ENCODE measurements at places on chromosomes 12 and 14. TPM values are rescaled to one million over a fixed set of nuclear protein-coding genes. Genes with fewer than 3 reads are reported as not detected.

The RAD9B gene
- not detected for total RNA-seq

The STK38L gene
- total RNA-seq: 12.4 TPM

The MGP gene
- 5,324 TPM for total RNA-seq

The PAH gene
- not detected for total RNA-seq

The TSPAN8 gene
- 0.59 TPM for total RNA-seq

The CLEC2D gene
- 1.1 TPM for total RNA-seq

The FAM90A1 gene
- 0.25 TPM for total RNA-seq

The AICDA gene
- total RNA-seq: not detected

The SERPINA1 gene
- total RNA-seq: not detected

The POP5 gene
- total RNA-seq: 16.7 TPM

The KITLG gene
- 11.4 TPM for total RNA-seq

The NID2 gene
- 852 TPM for total RNA-seq

The PRB2 gene
- total RNA-seq: not detected

The ADAMTS20 gene
- total RNA-seq: not detected

The GNB3 gene
- total RNA-seq: 0.20 TPM

The FOXM1 gene
- 4.2 TPM for total RNA-seq

The C12orf60 gene
- 1.8 TPM for total RNA-seq

The CLEC2A gene
- not detected for total RNA-seq

The TOMM20L gene
- total RNA-seq: not detected

The STAB2 gene
- total RNA-seq: not detected

The MEG3 gene
- 35.4 TPM for total RNA-seq

The CCDC175 gene
- total RNA-seq: not detected

The SLC4A8 gene
- 0.06 TPM for total RNA-seq

The DPPA3 gene
- not detected for total RNA-seq

The NPFF gene
- not detected for total RNA-seq

The KRT4 gene
- total RNA-seq: not detected

The SRRM4 gene
- not detected for total RNA-seq

The SLC8A3 gene
- total RNA-seq: not detected

The OR4E2 gene
- total RNA-seq: not detected

The ATP23 gene
- 10.9 TPM for total RNA-seq

The LRRC10 gene
- not detected for total RNA-seq

The IAPP gene
- not detected for total RNA-seq

The SCN8A gene
- not detected for total RNA-seq

The SCAF11 gene
- total RNA-seq: 54.6 TPM

The TAS2R42 gene
- not detected for total RNA-seq

The KERA gene
- not detected for total RNA-seq

The PARP2 gene
- total RNA-seq: 6.4 TPM

The TRPV4 gene
- total RNA-seq: 2.6 TPM

The ASCL1 gene
- total RNA-seq: not detected

The EAPP gene
- 37.6 TPM for total RNA-seq

The MYRFL gene
- not detected for total RNA-seq

The CIROP gene
- total RNA-seq: 0.83 TPM

The OR10G2 gene
- not detected for total RNA-seq

The PLEKHD1 gene
- not detected for total RNA-seq

The ENDOU gene
- total RNA-seq: not detected

The TAS2R30 gene
- total RNA-seq: 0.59 TPM

The RTL1 gene
- not detected for total RNA-seq

The PLEKHG7 gene
- total RNA-seq: 0.06 TPM

The ESYT1 gene
- total RNA-seq: 112 TPM

The TRHDE gene
- total RNA-seq: not detected

The CARMIL3 gene
- not detected for total RNA-seq

The DENR gene
- total RNA-seq: 23.5 TPM

The DNAH10 gene
- 0.24 TPM for total RNA-seq

The MSRB3 gene
- 25.6 TPM for total RNA-seq

The APEX1 gene
- 156 TPM for total RNA-seq

The MAP3K9 gene
- not detected for total RNA-seq

The PSEN1 gene
- 31.4 TPM for total RNA-seq

The SLCO1A2 gene
- not detected for total RNA-seq
